ENCODE measurements at places on chromosomes 2 and 18.

GRCh38 chr2:105179469-105180372 is 61.8 kb upstream of the GPR45 start:
- DNase-seq = no peak

DNA sequence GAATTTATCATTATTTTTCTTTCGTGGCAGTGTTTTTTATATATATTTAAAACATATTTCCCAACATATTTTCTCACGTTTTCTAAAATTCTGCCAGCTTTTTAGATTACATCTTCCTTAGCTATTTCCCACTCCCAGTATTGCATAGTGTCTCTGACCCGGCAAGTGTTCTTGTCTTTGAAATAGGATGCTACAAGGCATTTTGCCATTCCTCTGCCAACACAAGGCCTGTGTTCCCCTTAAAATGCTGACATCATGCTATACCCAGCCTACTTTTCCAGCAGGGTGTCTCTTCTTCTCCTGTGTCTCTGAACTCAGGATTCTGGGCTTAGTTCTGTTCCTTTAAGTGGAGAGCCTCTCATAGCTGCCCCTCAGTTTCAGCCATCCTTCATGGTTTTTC is 115.2 kb downstream of the DIS3L2 start:
- no peak for DNase-seq

GRCh38 chr18:63730773-63731172 is 28.0 kb downstream of the SERPINB11 start:
- DNase-seq = no peak

GRCh38 chr2:112869258-112869842 is 32.8 kb upstream of the IL1B start:
- DNase-seq = no peak

- DNase-seq = no peak
Observed at GRCh38 chr2:5501807-5502206, 190.4 kb upstream of the SOX11 start.

- no peak for DNase-seq
Observed at GRCh38 chr2:233250985-233251305, 528 bp upstream of the ATG16L1 start.

DNA sequence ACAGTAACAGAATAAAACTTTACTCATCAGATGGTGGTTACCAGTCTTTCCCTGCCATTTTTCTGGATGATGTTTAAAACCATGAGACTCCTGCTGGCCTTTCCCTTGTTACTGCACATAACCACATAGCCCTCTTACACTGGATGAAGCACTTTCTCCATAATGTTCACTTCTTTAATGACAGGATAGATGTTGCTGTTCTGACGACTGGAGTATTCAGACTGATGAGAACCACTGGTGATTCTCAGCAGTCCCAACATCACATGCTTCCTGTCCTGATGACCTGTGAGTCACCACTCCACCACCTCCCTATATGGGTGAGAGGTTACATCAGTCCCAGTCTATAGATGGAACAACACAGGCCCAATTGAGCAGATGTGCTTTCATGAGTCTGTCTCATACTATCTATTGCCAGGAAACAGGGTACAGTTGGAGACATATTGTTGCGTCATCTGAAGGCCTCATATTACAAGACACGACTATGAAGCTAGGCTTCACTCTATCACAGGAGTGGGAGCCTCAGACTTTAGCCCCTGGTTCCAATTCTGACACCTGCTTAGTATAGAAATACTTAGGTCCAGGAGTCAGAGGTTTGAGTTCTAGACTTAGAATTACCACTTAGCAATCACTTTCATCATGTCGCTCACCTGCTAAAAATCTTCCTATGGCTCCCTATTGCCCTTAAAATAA is 145.7 kb upstream of the KLF7 start:
- no peak for DNase-seq

GRCh38 chr2:80001701-80002101 is 302.9 kb downstream of the LRRTM1 start:
- DNase-seq = no peak

GRCh38 chr18:303011-303410 is 35.2 kb upstream of the THOC1 start:
- no peak for DNase-seq

GRCh38 chr2:88099798-88100488 is 27.9 kb downstream of the FABP1 start:
- no peak for DNase-seq

GRCh38 chr2:221895366-221896121 is 323.4 kb upstream of the EPHA4 start:
- peak; percentile 41 for DNase-seq

GRCh38 chr2:157256626-157257025 is 879 bp upstream of the GALNT5 start:
- no peak for DNase-seq
